CD4-positive, alpha-beta T cell (primary cell): ENCODE measurements at places on chromosomes 16 and 17. TPM values are rescaled to one million over a fixed set of nuclear protein-coding genes. Genes with fewer than 3 reads are reported as not detected.

GRCh38 chr17:8861495-8862181 is 5.8 kb downstream of the PIK3R6 start:
- no peak for DNase-seq

GRCh38 chr17:8659758-8660410 is 29.4 kb upstream of the MYH10 start:
- no peak for DNase-seq

GRCh38 chr17:33745047-33745760 is 452.1 kb upstream of the ASIC2 start:
- DNase-seq, result no peak

- DNase-seq, result peak; percentile 29
Observed at GRCh38 chr16:30786936-30787612, at the start of gene ZNF629. ZNF629 (minus strand) TSS chr16:30787205; CDS start chr16:30784482, 2,723 bp downstream.

DNA sequence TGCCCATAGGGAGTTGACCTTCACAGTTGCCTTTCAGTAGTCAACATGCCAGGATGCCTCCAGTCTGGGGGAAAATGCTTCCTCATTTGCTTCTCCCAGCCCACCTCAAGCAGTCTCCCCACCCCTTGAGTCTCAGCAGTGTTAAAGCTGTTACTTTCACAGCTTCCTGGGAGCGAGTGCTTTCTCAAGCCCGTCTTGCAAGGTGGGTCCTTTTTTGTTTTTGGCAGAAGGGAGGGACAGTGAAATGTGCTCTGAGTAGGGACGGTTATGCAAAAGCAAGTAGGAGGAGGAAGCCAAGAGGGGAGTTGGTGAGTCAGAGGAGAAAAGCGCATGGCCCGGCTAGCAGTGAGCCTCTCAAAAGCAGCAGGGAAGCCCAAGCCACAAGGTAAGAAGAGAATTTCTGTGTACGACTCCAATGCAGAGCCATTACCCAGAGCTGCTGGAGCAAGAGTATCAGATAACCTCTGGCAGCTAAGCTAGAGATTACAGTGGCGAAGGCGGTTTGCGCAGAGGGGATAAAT is at the start of gene CHST4:
TSS of gene CHST4 (plus strand) at position 316 of the 521 bp plus-strand sequence. CDS start 10,252 bp downstream, outside the sequence.
- DNase-seq, result no peak

GRCh38 chr17:28759256-28759865 is 15.6 kb downstream of the TRAF4 start:
- no peak for DNase-seq

GRCh38 chr17:69696650-69697049 is 282.2 kb downstream of the MAP2K6 start:
- no peak for DNase-seq

Gene DPEP3
- total RNA-seq, result 0.53 TPM

Gene HEATR9
- total RNA-seq, result 0.47 TPM
